ENCODE measurements at places on chromosomes 13 and 19. TPM values are rescaled to one million over a fixed set of nuclear protein-coding genes. Genes with fewer than 3 reads are reported as not detected.

Gene PODNL1
- not detected for total RNA-seq

Gene HIPK4
- 0.14 TPM for total RNA-seq

Gene FBXW9
- 6.7 TPM for total RNA-seq

DNA sequence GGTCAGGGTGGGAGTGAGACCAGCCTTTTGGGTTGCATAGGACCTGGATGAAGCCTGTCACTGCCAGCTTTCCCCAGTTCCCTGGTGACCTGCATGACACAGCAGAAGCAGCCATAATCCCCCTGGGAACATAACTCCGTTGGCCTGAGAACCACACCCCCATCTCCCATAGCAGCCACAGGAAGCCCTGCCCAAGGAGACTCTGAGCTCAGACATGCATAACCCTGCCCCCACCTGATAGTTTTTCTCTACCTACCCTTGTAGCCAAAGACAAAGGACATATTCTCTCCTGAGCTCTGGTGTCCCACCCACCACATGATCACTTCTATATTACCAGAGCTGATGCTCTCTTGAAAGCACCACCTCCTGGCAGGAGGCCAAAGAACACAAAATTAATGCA is 413.5 kb upstream of the HTR2A start:
- no peaks in the 10 kb centered on the region for H3K4me1 ChIP-seq
- H3K27me3 ChIP-seq = no peaks in the 10 kb centered on the region
- no peaks in the 10 kb centered on the region for H3K36me3 ChIP-seq

DNA sequence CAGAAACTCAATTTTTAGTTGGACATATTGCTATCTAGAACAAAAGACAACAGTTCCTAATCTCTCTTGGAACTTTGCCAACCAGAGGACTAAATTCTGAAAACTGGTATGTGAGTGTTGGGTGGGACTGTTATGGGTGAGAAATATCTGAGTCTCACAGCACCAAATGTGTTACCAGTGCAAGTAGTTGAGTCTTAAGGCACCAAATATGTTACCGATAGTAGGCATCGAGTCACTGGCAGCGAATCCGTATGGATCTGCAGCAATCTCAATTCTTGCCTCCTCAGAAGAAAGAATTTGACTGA is 575.2 kb downstream of the DACH1 start:
- H3K36me3 ChIP-seq = peaks cover 4% of the 10 kb centered on the region
- H3K4me1 ChIP-seq = no peaks in the 10 kb centered on the region
- no peak for DNase-seq
- H3K27ac ChIP-seq = no peak overlapping the region

DNA sequence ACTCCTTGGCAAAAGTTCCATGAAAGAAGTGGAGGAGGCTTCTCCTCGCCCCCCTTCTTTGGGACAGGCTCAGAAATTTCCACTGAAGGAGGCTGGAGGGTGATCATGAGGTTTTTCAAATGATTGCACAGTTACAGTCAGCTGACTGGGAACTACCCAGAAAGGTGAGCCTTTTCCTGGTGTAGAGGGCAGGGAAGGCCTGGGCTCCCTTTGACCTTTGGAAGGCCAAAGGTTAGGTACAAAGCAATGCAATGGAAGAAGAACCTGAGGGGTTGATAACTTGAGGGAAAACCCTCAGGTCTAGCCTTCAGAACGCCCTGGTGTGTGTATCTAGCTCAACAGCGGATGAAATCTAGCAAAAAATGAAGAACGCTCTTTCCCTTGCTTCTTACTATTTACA is 50.1 kb upstream of the SLC15A1 start:
- no peaks in the 10 kb centered on the region for H3K4me1 ChIP-seq
- no peak overlapping the region for H3K4me3 ChIP-seq
- H3K36me3 ChIP-seq = no peaks in the 10 kb centered on the region

DNA sequence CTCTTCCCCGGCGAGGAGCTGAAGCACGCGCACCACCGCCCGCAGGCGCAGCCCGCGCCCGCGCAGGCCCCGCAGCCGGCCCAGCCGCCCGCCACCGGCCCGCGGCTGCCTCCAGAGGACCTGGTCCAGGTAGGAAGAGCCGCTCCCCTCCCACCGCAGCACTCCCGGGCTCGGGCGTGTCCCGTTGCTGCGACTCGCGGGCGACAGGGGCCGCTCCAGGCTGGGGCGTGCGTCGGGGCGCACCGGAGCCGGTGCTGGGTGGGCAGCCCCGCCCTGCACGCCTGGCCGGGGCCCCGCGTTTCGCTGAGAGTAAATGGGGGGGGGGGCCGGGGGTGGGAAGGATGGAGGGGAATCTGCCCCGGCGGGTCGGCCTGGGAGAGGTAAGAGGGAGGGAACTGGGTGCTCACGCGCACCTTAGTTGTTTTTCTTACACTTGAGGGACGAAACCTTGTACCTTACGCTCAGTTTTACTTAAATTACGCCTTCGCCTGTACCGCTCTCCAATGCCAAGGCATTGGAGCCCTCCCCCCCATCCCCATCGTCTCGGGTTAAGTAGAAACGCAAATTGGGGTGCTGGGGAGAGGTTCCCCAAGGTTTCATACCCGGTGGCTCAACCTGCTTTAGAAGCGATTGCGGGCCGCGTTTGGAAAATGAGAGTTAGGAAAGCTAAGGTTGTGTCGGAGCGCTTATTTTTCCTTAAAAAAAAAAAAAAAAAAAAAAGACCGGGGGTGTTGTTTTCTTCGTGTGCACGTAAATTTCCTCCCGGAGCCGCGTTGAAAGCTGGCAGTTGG is 850 bp downstream of the KLF5 start:
- DNase-seq = no peak
- H3K4me3 ChIP-seq = peak overlapping the region; percentile 87
- H3K27ac ChIP-seq = peak overlapping the region; percentile 70
- peaks cover 62% of the 10 kb centered on the region for H3K36me3 ChIP-seq
- peaks cover 8% of the 10 kb centered on the region for H3K4me1 ChIP-seq

- no peaks in the 10 kb centered on the region for H3K4me1 ChIP-seq
- no peaks in the 10 kb centered on the region for H3K36me3 ChIP-seq
- H3K4me3 ChIP-seq = no peak overlapping the region
- H3K27me3 ChIP-seq = peaks cover 14% of the 10 kb centered on the region
- no peak for DNase-seq
Measured at GRCh38 chr13:43200736-43201135, 177.3 kb downstream of the DNAJC15 start.
